ENCODE measurements at places on chromosomes 3 and 15. TPM values are rescaled to one million over a fixed set of nuclear protein-coding genes. Genes with fewer than 3 reads are reported as not detected.

The DENND4A gene
- 59.1 TPM for total RNA-seq

The ATXN7 gene
- total RNA-seq = 176 TPM

The SEMA3F gene
- not detected for total RNA-seq

The KNG1 gene
- not detected for total RNA-seq

The C3orf49 gene
- total RNA-seq = not detected

The TNFSF10 gene
- 240 TPM for total RNA-seq

The NDN gene
- total RNA-seq = not detected

The PLA1A gene
- total RNA-seq = 0.73 TPM

The TRPM1 gene
- total RNA-seq = not detected

The CFAP20DC gene
- 1.2 TPM for total RNA-seq

The WDR76 gene
- total RNA-seq = 12.4 TPM

The KLHL40 gene
- not detected for total RNA-seq

The AKAP13 gene
- 178 TPM for total RNA-seq

The RAD51 gene
- 0.66 TPM for total RNA-seq

The FBXW12 gene
- not detected for total RNA-seq

The FOXL2NB gene
- not detected for total RNA-seq

The MPI gene
- total RNA-seq = 34.0 TPM

The RHOV gene
- total RNA-seq = not detected
